ENCODE measurements at places on chromosomes 2 and 18. TPM values are rescaled to one million over a fixed set of nuclear protein-coding genes. Genes with fewer than 3 reads are reported as not detected.

The TCF23 gene
- total RNA-seq = not detected

DNA sequence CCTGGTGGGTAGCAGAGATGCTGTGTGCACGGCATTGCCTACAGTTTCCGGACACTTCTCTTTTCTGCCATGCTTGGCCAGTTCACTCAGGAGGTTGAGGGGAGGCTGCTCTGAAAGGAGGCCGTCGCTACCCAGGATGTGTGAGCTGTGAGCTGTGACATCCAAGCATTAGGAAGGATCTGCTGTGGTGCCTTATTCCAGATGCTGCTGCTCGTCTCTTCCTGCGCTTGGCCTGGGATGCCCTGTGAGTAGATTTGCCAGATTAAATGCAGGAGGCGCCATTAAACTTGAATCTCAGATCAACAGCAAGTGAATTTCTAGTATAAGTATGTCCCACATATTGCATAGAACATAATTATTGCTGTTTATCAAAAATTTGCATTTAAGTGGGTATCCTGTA, 124.2 kb upstream of the SIX3 start:
- no peak for DNase-seq

GRCh38 chr2:144479659-144480058, 40.3 kb downstream of the ZEB2 start:
- DNase-seq = no peak

- DNase-seq = no peak
These were observed 59.3 kb downstream of the ETAA1 start for GRCh38 chr2:67456428-67456827.

The EN1 gene
- total RNA-seq = not detected

The LYPD6B gene
- total RNA-seq = not detected

DNA sequence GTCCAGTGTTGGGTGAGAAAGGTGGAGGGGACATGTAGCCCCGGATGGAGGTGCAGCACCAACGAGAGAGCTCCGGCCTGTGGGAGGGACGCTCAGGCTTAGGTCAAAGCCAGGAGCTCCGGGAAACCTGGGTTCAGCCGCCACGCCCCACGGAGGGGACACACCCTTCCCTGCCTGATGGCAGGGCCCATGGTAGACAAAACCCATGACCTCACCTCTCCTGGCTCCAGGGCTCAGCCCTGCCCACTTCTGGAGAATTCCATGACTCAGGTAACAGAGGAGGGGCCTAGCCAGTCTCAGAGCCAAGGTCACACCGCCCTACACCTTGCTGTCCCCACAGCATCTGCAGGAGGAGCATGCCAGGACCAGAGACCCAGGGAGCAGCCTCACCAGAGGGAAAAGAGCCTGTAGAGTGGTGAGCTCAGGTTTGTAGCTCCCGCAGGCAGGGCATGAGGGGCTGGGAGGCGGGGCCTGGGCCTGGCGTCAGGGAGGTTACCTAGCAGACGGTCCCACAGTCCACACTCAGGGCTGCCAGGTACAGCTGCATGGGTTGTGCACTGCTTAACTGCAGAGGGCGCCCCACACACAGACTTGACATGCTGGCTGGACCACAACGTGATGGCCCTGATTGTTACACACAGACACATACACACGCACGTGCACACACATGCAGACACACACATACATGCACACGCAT, 70.8 kb upstream of the SMAD7 start:
- no peak for DNase-seq

DNA sequence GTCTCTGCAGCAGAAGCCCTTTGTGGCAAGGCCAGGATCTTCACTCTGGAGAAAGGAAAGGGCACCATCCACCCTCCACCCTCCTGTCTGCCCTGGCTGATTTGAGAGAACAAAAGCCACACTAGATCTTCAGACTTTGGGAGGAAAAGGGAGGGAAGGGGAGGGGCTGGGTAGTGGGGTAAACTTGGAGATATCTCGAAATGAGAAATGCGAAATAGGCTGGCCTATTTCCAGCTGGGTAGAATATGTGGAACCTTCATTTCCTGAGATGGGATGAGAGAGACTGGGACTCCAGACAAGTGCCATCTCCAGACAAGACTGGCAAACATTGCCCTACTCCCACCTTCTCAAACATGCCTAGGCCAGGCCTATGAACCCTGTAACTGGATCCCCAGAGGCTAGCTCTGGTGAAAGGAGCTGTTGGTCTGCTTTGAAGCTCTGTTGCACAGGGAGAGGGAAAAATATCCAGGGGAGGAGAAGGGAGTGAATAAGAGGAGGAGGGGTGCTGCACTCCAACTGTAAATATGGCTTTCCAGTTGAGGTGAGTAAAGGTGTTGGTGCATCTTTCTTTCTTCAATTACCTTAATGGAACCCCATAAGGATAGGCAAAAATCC, 1.7 kb downstream of the HOXD12 start:
- DNase-seq = no peak

DNA sequence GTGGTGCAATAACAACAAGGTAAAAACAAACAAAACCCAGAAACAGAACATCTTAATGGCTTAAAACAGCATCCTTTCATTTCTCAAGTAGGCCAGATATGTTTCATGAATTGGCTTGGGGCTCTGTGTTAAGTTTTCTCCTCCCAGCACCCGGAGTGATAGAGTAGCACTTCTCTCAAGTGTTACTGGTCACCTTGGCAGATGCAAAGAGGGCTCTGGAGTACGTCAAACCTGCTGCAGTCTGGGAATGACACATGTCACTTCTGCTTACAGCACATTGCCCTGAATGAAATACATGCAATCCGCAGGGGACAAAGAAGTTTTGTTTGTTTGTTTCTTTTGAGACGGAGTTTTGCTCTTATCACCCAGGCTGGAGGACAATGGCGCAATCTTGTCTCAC, 639.3 kb downstream of the CNTNAP5 start:
- no peak for DNase-seq

The DNMT3A gene
- total RNA-seq = 17.7 TPM

The FN1 gene
- total RNA-seq = 6,415 TPM

- no peak for DNase-seq
These were observed 646.1 kb upstream of the ACVR2A start for GRCh38 chr2:147198651-147199171.

- DNase-seq = no peak
These were observed 17.0 kb downstream of the SH3BP4 start for GRCh38 chr2:234968631-234969305.

GRCh38 chr2:147331790-147332419, 512.9 kb upstream of the ACVR2A start:
- DNase-seq = no peak

The UNC80 gene
- not detected for total RNA-seq

DNA sequence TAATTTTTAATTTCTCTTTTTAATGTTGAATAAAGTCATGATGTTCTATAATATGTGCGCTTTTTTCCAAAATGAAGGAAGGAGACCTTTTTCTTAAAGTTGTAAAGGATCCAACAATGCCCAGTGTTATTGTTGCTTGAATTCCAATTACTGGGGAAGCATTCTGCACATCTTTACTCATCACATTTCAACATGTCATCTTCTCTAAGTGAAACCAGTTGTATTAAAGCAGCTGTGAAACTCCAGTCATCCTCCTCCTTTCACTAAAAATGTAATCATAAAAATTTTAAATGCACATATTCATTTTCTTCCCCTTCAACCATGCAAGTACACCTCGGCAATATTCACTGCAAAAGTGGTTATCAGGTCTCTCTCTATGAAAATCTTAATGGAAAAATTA, 722.7 kb downstream of the TSN start:
- no peak for DNase-seq

- no peak for DNase-seq
These were observed 614.5 kb downstream of the IRS1 start for GRCh38 chr2:226184940-226185615.

The SERPINB2 gene
- 9.3 TPM for total RNA-seq

DNA sequence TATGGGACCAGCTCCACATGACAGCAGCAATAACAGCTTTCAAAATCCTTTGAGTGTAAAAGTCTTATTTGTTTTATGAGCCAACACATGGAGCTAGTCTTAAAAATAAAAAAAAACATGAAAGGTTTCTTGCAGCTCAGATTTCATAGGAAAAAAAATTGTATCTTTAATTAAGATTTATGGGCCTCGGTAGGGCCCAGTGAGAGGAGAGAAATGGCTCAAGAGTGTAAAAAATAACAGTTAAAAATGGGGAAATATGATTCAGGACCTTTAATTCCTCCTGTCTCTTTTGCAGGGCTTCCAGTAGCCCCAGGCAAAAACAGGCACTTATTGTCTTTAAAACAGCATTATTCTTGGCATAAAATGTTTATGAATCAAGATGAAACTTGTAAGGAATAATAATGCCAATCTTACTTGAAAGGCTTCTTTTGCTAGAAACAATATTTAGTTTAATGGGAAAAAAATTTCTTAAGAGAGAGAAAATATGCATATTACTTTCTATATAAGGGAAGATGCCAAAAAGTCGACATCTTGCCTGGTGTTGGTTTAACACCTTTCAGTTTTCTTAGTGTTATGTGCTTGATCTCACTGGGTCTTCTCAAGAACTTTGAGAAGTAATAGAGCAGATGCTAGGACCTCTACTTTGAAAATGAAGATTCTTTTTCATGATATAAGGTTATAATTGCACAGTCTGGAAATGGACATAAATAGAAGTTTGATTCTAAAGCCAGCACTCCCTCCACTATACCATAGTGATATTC, 71.3 kb upstream of the SETBP1 start:
- no peak for DNase-seq

DNA sequence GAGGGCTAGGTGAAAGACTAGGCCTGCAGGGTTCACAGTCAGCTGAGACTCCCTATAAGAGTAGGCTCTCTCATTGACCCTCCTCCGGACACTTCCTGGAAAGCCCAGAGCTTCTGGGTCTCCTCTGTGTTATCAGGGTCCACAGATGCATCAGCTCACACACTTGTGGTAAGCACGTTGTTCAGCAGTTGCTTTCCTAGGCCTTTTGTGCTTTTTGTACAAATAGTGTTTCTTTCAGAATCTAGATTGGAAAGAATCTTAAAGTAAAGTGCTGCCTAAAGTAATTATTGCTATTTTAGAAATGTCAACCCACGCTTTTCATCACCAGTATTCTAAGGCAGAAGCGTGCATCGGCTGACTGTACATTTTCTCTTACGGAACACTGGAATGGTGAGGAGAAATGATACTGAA, 15.5 kb downstream of the SLC9A2 start:
- no peak for DNase-seq

- DNase-seq = no peak
These were observed 1221.1 kb upstream of the ACVR2A start for GRCh38 chr2:146623771-146624170.

GRCh38 chr2:72414137-72414760, 266.6 kb upstream of the CYP26B1 start:
- no peak for DNase-seq

- DNase-seq = no peak
These were observed 3.2 kb downstream of the GPR35 start for GRCh38 chr2:240628507-240628807.

The CCDC68 gene
- 10.1 TPM for total RNA-seq

- DNase-seq = no peak
These were observed 408.4 kb downstream of the HRH4 start for GRCh38 chr18:24868760-24869237.

The IL1R2 gene
- total RNA-seq = 18.3 TPM

DNA sequence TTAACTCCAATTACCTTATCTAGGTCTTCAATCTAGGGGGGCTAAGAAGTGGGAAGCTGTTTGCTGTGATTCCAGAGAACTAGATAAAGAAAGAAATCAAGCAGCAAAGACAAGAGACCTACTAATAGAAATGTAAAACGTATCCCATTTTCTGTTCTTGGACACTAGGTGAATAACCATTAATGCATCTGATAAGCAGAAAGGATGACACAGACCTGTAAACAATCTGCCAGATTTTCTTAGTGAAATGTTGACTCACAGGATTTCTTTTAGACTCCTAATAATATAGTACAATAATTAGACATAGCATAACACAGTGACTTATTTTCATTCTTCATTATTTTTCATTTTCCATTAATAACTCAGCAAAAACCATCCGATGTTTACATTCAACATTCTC, 1.3 kb downstream of the WDR35 start:
- DNase-seq = no peak

DNA sequence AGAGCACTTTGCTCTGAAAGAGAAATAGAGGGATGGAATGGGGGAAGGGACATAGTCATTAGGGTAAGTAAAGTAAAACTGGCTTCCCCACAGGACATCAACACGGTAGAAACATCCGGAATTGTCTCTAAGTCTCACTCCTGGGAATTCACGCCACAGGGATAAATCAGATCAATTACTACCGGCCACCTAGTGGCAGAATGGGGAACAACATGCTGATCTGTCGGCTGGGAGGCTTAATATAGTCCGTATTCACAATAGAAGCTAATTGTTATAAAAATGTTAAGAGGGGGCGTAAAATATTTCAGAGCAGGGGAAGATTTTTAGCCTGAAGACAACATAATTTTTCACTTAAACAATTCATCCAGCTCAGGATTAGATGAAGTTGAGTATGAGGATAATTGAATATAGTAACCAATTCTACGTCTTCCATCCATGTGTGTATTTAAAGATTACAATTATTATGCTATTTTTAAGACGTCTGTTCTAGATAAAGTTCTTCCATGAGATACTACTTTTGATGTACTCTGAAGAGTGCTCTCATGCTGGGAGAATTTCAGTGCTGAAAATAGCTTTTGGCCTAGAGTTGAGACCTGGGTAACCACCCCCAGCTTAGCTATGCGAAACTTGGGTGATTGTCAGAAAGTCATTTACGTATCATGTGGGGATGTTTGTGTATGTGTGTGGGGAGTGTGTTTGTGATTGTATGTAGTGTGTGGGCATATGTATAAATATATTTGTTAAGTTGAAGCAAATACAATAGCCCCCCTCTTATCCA, 65.7 kb downstream of the LRRTM1 start:
- no peak for DNase-seq

The OR6B2 gene
- total RNA-seq = not detected

The TANC1 gene
- 70.1 TPM for total RNA-seq
